ENCODE measurements at places on chromosomes 13 and 19.

GRCh38 chr19:8638078-8638619, 7.7 kb downstream of the NFILZ start:
- no peak for DNase-seq

DNA sequence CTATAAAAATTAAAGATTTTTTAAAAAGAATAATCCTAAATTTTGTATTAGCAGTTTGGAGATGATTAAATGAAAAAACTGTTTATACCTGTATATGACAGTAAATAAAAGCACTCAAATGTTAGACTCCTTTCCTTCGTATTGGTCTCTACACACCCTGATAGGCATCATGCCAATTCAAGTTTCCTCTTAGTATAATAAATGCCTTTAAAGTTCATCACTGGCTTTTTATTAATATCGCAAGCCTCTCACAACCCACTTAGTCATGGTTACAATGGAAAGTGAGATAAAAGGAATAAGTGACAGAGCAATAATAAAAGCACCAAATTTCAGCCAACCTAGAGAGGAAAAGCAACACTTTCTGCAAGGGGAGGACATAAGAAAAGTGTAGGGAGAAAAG, 102.2 kb downstream of the PIBF1 start:
- DNase-seq, result no peak

- no peak for DNase-seq
These were observed 173.6 kb downstream of the NALCN start for GRCh38 chr13:101242720-101243119.

DNA sequence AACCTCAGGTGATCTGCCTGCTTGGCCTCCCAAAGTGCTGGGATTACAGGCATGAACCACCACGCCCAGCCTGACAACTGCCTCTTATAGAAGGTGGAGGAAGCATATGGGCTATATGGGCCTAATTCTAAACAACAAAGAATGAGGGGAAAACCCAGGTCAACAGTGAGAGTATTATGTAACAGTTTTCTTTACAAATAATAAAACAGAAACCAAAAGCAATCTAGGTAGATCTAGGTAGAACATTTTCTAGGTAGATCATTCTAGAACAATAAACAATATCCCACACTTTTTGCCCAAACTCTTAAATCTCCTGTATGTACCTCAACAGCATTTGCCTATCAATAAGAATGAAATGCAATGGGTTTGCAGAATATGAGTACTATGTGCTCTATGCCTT, 267.4 kb downstream of the ABCC4 start:
- DNase-seq, result no peak

DNA sequence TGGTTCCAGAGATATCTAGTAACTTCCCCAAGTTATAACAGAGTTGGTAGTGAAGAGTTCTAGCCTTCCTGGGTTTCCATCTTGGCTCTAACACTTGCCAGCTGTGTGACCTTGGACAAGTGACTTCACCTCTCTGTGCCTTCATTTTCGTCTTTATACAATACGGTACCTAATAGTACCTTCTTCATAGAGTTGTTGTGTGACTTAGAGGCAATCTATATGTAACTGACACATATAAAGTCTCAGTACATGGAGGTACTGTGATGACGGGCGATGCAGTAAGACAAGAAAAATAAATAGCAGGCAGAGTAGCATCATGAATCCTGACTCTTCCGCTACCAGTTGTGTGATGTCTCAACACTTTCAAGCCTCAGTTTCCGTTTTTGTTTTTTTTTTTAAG, 8.0 kb upstream of the CLASRP start:
- DNase-seq, result no peak

GRCh38 chr19:10864538-10864899, 6.8 kb upstream of the CARM1 start:
- peak; percentile 83 for DNase-seq

- peak; percentile 98 for DNase-seq
These were observed at the start of gene CD320 for GRCh38 chr19:8307965-8308866. Gene CD320 (minus strand): TSS chr19:8308358. CDS start chr19:8308290, 68 bp downstream.

DNA sequence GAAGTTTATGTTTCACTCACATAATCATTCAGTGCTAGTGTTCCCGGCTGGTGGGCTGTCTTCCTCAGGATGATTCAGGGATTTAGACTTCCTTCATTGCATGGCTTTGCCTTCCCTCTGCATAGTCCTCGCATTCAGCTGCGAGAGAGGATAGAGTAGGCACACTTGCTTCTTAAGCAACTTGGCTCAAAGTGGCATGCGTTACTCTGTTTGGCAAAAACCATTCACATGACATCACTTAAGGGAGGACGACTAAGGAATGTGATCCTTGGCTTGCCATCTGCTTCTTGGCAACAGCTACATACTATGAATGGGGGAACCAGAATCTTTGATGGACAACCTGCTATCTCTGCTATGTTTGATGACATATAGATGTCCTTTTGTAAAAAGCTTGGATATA, 359.3 kb downstream of the TDRD3 start:
- DNase-seq, result no peak

GRCh38 chr13:25973576-25973975, 78.2 kb downstream of the SHISA2 start:
- DNase-seq, result no peak

GRCh38 chr13:71368336-71368735, 498.7 kb downstream of the DACH1 start:
- DNase-seq, result peak; percentile 93

GRCh38 chr13:95323930-95324662, 22.8 kb upstream of the ABCC4 start:
- peak; percentile 9 for DNase-seq

DNA sequence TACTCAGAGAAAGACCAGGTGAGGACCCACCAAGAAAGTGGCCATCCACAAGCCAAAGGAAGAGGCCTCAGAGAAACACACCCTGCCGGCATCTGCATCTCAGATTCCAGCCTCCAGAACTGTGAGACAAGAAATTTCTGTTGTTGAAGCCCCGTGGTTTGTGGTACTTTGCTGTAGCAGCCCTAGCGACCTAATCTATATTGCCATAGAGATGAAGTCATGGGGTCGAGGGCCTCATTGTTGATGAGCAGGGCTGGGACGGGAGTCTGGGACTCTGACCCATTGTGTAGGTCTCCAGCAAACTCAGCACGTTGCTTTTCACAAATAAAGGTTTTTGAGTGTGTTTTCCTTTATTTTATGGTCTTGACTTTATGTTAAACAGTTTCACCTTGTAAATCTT, 174.9 kb downstream of the TNFSF13B start:
- no peak for DNase-seq

GRCh38 chr13:105074755-105075154, 1460.7 kb downstream of the EFNB2 start:
- no peak for DNase-seq

DNA sequence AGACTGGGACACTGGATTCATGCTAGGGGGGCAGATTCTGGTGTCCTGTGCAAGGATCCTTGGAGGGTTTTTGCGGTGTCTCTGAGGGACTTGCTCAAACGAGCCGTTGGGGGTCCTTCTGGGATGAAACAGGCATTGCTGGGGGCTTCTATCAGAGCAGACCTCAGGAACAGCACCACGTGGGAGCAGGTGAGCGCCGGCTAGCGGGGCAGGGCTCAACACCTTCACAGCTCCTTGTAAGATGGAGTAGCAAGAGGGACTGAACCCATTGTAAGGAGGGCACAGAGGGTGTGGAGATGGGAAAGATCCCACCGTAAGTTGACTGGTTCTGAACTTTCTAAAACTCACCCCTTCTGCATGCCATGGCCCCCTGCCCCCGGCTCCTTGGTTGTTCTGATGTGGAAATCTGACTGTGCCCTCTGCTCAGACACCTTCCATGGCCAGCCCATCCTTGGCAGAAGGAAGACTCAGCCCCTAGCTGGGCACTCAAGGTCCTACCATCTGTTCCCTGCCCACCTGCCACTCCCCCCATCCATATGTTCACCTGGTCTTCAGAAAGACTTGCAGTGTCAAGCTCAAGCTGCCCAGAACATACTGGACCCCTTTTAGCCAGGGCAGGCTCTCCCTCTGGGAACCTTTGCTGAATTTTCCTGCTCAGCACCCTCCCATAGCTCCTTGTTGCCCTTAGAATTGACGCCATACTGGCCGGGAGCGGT, 1.2 kb downstream of the SLC27A1 start:
- peak; percentile 30 for DNase-seq
